Islet precursor cell (in vitro differentiated cells): ENCODE measurements at places on chromosomes 7 and 10.

- DNase-seq = peak; percentile 22
Observed at GRCh38 chr7:50866343-50867033, 83.8 kb upstream of the GRB10 start.

- no peak for DNase-seq
Observed at GRCh38 chr10:120749856-120750566, 101.2 kb upstream of the WDR11 start.

DNA sequence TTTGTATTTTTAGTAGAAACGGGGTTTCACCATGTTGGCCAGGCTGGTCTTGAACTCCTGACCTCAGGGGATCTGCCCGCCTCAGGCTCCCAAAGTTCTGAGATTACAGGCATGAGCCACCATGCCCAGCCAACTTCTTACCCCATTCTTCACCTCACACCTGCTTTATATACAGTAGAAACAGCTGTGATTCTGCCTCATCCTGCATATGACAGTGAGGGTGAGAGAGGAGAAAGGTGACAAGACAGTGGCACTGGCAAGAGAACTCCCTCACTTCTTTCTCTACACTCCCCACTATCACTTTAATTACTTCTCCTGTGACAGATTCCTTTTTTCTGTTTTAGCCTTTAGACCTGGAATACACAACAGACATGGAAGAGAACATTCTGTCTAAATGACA is 61.8 kb upstream of the CAPZA2 start:
- DNase-seq = no peak

DNA sequence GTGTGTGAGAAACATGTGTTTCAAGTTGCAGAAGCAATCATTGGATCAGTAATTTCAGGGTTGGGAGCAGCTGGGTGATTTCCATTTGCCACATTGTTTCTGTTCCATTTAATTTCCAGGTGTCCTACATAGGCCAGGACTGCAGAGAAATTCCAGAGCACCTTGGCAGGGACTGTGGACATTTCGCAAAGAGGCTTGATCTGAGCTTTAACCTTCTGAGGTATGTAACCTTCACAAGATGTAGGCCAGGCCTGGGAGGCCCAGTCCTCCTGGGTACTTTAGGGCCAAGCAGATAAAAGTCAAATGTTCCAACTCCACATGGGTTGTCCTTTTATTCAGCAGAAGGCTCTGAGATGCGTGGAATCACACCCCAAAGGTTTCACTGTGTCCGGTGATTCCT is 6.9 kb downstream of the LRMDA start:
- peak; percentile 33 for DNase-seq

GRCh38 chr10:101441541-101442455 is 87.8 kb downstream of the BTRC start:
- DNase-seq = peak; percentile 68

DNA sequence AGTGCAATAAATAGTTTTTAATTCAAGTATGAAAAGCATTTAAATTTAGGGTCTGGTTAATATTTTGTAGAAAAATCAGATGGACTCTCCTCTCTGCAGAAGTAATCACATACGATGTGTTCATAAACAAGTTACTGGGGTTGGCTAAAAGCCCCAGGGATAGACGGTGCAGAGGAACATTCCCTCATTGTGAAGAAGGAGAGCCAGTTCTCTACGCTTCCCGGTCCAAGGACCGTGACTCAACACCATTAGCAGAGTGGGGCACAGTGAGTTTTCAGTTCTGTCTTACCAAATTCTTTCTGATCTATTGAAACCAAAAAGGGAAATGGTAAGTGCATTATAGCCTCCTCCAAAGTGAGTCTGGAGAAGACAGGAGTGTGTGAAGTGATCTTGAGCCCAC is 327.8 kb downstream of the WDR37 start:
- DNase-seq = no peak

- DNase-seq = no peak
Observed at GRCh38 chr7:18455606-18456005, 39.9 kb upstream of the HDAC9 start.

DNA sequence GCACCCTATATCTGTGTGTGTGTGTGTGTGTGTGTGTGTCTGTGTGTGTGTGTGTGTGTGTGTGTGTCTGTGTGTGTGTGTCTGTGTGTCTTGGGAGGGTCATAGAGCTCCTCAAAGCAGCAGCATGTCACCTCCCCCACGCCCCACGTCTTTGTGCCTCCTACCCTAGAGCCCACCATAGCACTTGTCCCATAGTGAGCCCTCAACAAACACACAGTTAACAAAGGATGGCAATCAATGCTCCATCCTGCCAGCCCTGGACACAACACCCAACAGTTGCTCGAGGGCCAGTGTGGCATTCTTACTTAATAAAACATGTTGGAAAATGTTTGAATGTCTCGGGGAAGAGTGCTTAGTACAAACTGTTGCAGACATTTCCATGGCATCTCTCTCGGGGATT is 30.5 kb downstream of the C10orf53 start:
- DNase-seq = no peak

DNA sequence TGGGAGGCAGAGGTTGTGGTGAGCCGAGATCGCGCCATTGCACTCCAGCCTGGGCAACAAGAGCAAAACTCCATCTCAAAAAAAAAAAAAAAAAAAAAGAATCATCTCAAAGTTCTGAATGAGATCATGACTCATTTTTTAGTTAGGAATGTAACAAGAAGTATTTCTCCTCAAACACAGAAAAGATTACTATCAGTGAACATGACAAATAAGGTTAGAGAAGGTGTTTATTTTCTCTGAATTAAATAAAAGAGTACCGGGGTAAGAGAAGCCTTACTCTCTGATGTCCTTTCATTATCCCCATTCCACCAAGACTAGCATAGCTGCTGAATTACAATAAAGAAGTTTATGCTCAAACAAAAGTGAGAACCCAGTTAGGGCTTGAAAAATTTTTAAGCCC is 50.1 kb downstream of the IPMK start:
- DNase-seq = no peak

- no peak for DNase-seq
Observed at GRCh38 chr10:91002656-91003055, 81.8 kb upstream of the ANKRD1 start.

DNA sequence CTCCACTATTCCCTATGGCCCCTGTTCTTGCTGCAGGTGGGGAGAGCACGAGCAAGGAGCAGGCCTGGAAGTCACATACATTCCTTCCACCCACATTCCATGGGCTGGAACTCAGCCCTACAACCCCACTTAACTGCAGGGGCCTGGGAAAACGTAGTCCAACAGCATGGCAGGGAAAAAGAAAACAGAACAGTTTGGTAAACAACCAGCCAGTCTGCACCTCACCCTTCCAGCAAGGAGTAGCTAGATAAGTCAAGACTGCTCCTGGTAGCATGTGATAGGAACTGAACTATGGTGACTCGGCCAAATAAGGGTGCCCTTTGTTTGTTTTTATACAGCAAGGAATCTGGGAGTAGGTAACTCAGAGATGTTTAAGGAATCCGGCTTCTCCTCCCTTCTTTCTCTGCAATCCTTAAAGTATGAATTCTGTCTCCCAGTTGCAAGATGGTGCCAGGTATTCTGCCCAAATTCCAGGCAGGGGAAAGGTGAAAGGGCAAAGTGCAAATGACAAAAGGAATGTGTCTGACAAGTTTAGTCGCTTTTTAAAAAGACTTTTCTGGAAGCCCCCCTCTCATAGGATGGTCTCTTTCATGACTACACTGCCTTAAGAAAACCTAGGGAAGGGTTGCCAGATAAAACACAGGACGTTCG is 311.7 kb upstream of the NEBL start:
- peak; percentile 61 for DNase-seq

DNA sequence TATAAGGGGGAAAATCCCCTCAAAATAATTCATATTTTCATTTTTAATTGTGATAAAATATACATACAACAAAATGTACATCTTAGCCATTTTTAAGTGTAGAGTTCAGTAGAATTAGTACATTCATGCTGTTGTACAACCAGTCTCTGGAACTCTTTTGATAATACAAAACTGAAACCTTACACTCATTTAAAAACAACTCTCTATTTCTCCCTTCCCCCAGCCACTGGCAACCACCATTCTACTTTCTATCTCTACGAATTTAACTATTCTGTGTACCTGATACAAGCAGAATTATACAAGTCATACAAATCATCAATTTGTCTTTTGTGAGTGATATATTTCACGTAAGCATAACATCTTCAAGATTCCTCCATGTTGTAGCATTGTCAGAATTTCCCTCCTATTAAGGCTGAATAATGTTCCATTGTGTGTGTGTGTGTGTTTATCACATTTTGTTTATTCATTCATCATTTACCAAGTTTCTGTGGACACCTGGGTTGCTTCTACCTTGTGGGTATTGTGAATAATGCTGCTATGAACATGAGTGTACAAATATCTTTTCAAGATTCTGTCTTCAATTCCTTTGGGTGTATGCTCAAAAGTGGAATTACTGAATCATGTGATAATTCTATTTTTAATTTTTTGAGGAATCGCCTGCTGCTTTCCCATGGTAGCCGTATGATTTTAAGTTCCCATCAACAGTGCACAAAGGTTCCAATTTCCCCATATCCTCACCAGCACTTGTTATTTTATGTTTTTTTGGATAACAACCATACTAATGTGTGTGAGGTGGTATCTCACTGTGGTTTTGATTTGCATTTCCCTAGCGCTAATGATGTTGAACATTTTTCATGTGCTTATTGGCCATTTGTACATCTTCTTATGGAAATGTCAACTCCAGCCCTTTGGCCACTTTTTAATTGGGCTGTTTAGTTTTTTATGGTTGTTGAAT is 4.7 kb upstream of the EBLN1 start:
- no peak for DNase-seq

DNA sequence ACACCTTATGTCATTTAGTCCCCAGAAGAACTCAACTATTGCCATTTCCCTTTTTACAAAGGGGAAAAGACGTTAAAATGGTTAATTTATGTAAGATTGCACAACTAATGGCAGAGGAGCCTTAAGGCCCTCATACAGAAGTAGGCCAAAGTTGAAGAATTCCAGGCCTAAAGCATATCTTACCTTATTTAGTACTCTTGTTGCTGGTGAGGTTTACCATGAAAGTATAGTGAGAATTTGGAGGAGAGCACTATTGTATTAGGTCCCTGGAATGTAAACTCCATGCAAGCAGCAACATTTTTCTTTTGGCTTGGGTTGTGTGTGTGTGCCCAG is 731 bp upstream of the CRPPA start:
- DNase-seq = no peak

DNA sequence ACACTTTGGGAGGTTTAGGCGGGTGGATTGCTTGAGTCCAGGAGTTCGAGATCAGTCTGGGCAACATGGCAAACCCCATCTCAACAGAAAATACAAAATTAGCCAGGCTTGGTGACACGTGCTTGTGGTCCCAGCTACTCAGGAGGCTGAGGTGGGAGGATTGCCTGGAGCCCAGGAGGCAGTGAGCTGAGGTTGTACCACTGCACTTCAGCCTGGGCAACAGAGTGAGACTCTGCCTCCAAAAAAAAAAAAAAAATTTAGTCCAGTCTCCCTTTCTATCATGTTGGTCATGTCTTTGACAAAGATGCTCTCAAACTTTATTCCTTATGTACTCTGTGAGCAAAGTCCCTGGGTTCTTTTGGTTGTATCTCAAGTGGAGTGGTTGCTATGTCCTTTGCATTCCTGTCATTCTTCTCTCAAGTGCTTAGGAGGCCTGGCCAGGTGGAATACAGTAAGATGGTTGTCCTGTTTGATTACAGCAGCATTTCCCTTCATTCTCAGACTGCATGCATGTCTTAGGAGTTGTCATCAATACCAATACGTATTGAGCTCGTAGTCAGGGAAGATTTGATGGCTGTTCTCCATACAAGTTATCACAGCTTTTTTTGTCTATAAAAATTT is 85.7 kb downstream of the MMRN2 start:
- peak; percentile 85 for DNase-seq

DNA sequence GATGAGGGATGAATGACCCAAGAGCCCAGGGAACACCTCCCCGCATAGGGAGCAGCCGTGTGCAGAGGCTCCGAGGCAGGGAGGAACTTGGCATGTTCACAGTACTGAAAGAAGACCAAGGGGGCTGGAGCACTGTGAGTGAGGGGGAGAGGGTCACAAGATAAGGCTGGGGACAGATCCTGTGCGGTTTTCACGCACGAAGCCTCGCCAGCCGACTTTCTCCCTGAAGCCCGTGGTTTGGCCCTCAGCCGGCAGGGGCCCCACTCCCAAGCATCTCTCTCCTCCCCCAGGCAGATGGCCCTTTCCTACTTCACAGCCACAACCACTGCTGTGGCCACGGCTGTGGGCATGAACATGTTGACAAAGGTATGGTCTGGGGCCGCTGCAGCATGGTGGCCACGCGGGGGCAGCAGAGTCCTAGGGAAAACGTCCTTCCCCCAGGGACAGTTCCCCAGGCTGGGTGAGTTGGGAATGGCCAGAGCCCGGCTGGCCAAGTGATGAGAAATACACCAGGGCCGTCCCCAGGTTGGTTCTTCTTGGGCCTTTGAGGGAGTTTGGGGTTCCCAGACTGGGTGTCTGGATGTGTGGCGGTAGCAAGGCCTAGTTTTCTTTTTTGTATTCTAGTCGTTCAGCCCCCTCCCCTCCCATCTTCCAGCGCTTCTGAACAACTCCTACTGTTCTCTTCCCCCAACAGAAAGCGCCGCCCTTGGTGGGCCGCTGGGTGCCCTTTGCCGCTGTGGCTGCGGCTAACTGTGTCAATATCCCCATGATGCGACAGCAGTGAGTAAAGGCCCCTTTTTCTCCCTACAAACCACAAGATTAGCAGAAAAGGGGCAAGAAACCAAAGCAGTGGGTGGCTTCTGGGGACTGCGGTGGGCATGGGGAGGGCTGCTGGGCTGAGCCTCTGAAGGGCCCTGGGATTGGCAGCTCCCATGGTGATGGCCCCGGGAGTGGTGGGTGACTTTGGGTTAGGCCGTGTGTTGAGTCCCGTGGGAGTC is 14.4 kb upstream of the WBP1L start:
- DNase-seq = peak; percentile 93

DNA sequence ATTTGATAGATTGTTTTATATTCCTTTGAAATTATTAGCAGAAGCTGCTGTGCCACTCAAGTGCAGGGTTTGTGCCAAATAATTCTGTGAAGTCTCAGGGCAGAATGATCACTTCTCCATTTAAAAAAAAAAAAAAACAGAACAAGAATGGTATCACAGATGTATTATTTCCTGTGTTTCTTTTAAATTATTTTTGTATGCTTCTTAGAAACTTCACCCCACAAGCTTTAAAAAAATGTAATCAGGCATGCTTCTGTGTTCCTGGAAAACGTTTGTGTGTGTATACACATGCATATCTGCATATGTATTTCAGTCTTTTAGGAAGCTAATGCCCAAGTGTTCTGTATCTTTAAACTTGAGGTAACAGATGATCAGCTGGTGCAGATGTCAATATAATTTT is 6.3 kb upstream of the CD36 start:
- DNase-seq = no peak

DNA sequence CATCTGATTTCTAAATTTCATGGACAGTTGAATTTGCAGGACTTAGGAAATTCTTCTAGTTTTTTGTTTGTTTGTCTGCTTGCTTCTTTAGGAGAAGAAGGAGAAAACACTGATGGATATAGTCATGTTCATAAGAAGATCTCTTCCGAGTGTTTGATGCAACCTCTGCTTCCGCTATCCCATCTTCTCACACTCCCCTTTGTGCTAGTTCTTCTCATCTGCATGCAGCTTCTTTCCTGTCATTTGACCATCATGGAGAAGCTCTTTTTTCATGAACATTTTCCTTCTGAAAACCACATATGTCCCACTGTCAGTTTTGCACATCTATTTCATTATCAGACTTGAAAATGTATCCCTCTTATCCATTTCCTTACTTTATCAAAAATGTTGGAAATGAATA is 346.9 kb upstream of the PRKCQ start:
- no peak for DNase-seq
